Pulmonary artery endothelial cell (primary cell): ENCODE measurements at places on chromosomes 16 and 17. TPM values are rescaled to one million over a fixed set of nuclear protein-coding genes. Genes with fewer than 3 reads are reported as not detected.

SDK2 gene
- total RNA-seq, result under 0.01 and 0.04 TPM in 2 replicates

DNA sequence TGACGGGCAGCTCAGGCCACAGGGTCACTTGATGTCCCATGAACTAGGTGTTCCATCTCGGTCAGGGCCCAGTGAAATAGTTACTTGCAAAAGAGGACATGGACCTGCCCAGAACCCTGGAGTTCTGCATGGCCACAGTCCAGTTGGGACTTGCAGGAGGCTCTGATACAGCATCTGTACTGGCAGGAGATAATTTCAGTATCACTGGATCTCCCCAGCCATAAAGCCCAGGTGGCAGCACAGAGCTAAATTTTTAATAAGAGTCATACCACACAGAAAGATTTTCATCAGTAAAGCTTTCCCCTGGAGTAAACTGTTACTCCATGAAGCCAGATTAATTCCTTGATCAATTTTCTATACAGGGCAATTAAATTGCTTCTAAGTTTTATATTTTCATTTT lies 18.0 kb upstream of the SLC16A5 start:
- no peak for DNase-seq

DNA sequence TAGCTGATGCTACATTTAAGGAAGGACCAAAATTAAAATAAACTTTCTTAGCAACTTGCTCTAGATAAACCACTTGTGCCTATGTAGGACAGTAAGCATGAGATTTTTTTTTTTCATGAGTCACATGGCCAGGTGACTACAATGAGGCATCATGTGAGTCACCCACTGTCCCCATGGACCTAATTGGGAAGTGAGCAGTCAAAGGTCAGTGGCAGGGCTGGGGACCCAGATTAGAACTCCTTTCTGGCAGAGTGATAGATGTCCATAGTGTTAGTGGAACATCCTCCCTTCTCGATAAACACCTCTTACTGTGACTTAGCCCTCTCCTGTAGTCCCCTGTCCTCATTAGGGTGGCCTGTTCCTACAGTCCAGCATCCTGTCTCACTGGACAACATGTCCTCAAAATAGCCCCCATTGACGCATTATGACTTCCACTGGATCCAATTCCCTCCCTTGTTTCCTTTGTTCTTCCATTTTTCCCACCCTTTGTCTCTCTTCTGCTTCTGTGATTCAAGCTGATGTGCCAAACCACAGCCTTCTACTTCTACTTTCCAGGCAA lies 12.4 kb downstream of the ITGB3 start:
- DNase-seq, result no peak

GRCh38 chr16:67246756-67247191 lies 507 bp downstream of the FHOD1 start:
- no peak for DNase-seq

DNA sequence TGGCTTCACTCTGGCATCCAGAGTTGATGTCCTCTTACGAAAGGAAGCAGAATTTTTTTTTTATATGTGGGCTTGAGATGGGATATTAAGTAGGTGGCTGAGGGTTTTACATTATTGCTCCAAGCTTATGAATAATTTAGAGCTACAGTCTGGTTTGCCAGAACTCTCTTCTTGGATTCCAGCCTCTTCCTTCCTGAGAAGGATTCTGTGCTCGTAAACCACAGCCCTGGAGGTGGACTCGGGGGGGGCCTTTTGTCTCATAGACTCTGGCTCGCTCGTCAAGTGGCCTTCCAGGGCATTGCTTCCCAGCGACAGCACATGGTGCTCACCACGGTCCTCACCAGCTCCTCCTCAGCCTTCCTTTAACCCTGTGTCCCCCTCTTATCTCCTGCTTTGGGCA lies 43.2 kb downstream of the TMEM11 start:
- no peak for DNase-seq

GRCh38 chr17:49741009-49741691 lies 22.8 kb downstream of the FAM117A start:
- no peak for DNase-seq

- DNase-seq, result no peak
Measured at GRCh38 chr16:73544826-73545225, 496.9 kb upstream of the ZFHX3 start.

GRCh38 chr17:11999696-12000095 lies 2.4 kb upstream of the ZNF18 start:
- no peak for DNase-seq

DNA sequence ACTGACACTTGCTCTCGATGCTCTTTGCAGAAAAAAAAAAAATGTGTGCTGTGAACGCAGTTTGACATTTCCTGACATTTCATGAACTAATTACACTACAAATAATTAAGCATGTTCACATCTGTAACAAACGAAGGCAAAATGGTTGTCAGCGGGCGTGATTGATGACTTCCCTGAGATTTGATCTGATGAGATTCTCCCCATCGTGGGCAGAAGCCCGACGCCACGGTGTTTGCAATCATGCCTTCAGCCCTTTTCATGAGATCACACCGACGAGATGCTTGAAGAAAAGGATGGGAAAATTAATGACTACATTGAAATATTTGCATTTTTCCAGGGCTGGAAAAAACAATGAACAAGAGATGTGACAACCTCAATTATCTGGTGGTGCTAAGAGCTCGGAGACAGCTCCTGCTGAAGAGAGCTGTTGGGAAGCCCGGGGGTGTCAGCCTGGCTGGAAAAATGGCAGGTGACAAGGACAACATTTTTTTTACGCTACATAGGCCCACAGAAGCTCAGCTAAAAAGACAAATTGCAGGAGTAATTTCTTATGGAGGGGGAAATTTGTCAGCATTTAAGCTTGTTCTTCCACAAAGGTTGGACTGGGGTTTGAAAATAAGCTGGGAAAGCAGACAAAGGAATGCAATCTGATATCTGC lies 259.4 kb upstream of the IRX3 start:
- DNase-seq, result no peak

KRT24 gene
- not detected in 2 replicates for total RNA-seq

GRCh38 chr16:3748307-3748706 lies 31.0 kb upstream of the TRAP1 start:
- DNase-seq, result no peak

DNA sequence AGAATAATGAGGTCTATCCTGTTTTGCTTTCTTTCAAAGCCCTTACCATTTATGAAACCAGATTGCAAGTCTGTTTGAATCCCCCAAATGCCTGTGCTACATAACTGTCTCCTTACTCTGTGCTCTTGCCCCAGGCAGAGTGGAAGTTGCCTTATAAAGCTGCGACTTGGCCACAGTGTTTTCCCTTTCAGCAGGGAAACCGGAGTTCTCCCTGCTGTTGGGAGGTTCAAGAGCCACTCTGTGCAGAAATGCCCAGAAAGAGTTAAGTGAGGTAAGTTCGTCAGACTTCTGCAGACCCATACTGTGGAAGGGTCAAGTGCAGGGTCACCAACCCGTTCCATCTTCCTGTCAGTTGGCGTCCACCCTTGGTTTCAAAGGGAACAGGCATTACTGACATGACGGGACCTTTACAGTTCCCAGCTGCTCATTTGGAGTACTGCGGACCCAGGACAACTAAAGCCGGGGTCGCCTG lies 508.9 kb downstream of the WWOX start:
- no peak for DNase-seq

- DNase-seq, result no peak
Measured at GRCh38 chr17:28227316-28228108, 91.5 kb upstream of the TMEM97 start.

CTRB2 gene
- total RNA-seq, result not detected in 2 replicates

GRCh38 chr16:58753711-58754134 lies 19.6 kb upstream of the GOT2 start:
- DNase-seq, result no peak

- DNase-seq, result peak; percentile 49
Measured at GRCh38 chr16:12403746-12404658, 399.7 kb downstream of the CPPED1 start.
